Mammary epithelial cell (primary cell): ENCODE measurements at places on chromosomes 13 and 19. TPM values are rescaled to one million over a fixed set of nuclear protein-coding genes. Genes with fewer than 3 reads are reported as not detected.

The NCR1 gene
- total RNA-seq = not detected

The CADM4 gene
- 12.8 TPM for total RNA-seq

The HTR2A gene
- total RNA-seq = 0.33 TPM

The RGL3 gene
- 0.24 and 0.69 TPM in 2 replicates for total RNA-seq

The CGB5 gene
- not detected for total RNA-seq

The PSG11 gene
- not detected in 2 replicates for total RNA-seq

The ZNF284 gene
- 2.6 and 3.1 TPM in 2 replicates for total RNA-seq

The PGLYRP2 gene
- not detected in 2 replicates for total RNA-seq

The PSG3 gene
- total RNA-seq = not detected

The ANKLE1 gene
- total RNA-seq = 0.50 TPM

The NANOS2 gene
- total RNA-seq = not detected in 2 replicates

The KLF1 gene
- not detected in 2 replicates for total RNA-seq

The NANOS3 gene
- total RNA-seq = 0.72 and 0.73 TPM in 2 replicates

The ZNF491 gene
- 1.5 TPM for total RNA-seq

The FOSB gene
- 49.1 and 66.7 TPM in 2 replicates for total RNA-seq

The CEACAM1 gene
- 3.6 TPM in 2 replicates for total RNA-seq

The SRRM5 gene
- not detected for total RNA-seq

The SMAD9 gene
- total RNA-seq = 1.0 TPM

The FLT1 gene
- total RNA-seq = not detected

The KANK2 gene
- total RNA-seq = 18.2 TPM

The TTC9B gene
- total RNA-seq = not detected in 2 replicates

The FPR3 gene
- total RNA-seq = not detected
